ENCODE measurements at places on chromosomes 11 and 22.

GRCh38 chr11:119721129-119722120 lies 7.6 kb downstream of the NECTIN1 start:
- DNase-seq = no peak

DNA sequence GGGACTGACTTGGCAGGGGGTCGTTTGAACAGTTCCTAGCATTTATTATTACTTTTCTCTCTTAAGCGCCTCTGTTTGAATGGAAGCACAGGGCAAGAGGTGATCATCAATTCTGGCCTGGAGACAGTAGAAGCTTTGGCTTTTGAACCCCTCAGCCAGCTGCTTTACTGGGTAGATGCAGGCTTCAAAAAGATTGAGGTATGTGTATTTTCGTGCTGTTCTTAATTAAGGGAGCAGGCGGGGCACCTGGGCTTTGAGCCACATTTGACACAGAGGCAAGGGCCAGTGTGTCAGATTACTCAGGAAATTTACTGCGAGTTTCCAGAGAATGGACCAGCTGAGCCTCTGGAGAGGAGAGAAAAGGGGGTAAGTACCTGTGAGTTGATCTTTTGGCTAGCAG lies 102.4 kb upstream of the SORL1-AS1 start:
- no peak for DNase-seq

- DNase-seq = no peak
These were observed 105.3 kb upstream of the KIRREL3 start for GRCh38 chr11:127105593-127106541.

DNA sequence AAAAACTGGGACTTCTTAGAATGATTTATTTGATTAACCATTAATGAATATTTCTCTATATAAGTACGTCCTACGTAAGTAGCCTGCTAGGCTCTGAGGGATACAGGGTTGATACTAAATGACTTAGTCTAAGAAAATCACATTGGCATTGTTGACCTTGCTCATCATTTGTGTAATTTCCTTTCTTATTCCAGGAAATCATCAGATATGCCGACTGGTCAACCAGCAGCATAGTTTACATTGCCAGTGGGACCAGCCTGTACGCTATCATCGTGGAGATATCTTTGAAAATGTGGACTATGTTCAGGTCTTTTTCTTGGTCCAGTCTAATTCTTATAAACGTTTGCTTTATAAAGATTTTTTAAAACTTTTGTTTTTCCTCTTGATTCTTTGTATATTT lies 42.5 kb downstream of the TTC17 start:
- no peak for DNase-seq

DNA sequence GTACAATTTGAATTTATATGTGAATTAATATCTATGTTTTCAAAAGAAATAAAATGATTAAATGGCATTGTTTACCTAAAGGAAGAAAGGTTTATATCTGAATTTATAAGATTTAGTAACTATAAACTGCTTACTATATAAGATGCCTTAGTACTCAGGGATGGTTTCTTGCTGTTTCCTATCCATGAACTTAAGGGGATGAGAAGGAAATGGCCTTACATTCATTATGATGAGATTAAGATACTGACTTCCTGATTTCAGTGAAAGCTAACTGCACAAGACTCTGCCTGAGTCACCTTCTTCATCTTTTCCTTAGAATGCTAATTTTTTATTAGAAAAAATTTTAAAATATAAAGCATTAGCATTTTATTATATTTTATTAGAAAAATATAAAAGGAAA lies 606.3 kb upstream of the ARHGAP42 start:
- DNase-seq = no peak

DNA sequence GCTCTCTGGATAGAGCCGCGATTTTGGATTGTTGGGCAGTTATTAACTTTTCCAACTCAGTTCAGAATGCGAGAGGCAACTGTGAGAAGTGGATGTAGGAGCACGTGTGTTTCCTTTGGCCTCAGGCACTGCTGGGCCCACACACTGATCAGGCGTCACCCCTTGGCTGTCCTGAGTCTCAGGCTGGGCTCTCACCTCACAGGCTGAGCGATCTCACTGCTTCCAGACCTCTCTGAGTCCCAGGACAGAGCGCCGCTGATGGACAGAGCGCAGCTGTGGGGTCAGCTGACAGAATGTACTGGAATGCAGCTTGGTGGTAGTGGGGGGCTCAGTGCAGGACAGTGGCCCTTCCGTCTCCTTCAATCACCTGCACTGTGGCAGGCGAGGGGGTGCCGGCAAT lies 516.2 kb downstream of the TBC1D22A start:
- no peak for DNase-seq

Data from GM13977 (cell line).